ENCODE measurements at places on chromosomes 3 and 15.

DNA sequence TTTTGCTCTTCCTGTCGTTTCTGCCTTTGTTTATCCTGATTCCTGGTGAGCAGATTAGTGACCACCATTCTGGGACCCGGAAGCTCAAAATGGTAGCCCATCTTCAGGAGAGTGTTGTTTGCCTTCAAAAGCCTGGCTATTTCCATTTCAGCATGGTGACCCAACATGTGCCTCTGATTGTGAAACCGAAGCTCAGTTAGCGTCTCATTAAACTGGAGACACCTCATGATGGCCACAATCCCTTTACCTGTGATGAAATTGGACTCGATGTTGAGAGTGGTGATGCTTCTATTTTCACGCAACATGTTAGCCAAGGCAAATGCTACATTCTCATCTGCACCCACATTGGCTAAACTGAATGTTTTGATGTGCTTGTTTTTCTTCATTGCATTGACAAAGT is 3.3 kb downstream of the LMOD3 start:
- no peak for DNase-seq

DNA sequence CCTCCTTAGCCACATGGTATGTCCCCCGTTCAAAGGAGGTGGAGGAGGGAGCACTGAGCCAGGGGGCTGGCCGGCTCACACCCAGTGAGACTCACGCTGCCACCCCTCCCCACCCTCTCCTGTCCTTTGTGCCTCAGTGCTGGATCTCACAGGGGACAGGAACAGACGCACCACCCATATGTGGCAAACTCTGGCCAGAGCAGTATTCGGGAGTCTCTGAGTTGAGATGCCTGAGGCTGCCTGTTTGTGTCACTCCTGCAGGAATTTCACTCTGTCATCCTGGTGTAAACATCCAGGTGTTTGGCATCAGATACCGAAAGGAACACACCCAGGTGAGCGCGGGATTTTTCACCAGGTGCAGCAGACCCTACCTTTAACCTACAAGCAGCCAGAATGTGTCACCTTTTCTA is 25.7 kb downstream of the RGMA start:
- DNase-seq = no peak

DNA sequence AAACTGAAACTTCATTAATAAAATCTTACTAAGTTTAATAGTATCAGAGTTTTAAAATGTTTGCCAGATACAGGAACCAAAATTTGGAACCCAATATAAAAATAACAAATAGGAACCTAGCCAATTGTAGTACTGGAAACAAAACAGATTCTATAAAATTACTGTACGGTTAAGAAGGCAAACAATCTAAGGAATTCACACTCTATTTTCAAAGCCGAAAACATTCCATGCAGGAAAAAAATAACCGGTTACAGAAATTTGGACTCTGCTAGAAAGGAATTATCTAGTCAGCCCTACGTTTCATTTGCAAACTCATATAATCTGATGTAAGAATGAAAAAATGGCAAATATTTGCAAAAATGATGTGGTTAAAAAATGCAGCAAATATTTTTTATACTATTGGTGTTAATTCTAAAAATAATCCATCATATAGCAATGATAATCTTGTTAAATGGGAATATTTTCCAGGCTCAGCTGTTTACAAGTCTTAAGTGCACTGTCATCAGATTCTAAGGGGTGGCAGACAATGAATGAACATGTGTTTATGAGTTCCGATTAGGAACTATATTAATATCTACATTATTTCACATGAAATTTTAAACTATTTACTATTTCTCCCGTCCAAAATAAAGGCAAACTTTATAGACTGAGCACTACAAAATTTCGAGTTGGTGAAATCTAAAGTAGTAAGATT is 58.1 kb downstream of the DCBLD2 start:
- no peak for DNase-seq

DNA sequence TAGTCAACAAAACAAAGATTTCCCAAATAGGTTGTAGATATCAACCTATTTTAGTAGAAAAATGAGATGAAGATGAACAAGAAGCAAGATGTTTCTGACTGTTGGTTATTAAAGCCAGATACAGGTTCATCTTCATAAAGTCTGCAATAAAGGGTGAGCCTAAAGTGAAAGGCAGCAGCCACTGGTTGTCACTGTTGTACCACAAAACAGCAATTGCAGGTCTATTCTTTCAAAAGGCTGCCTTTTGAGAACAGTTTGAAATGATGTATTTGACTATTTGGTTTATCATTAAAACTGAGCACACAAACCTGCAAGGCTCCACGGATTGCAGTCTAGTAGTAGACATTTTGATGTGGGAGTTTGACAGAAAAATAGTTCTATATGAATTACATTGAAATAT is 543.4 kb downstream of the GBE1 start:
- DNase-seq = no peak

DNA sequence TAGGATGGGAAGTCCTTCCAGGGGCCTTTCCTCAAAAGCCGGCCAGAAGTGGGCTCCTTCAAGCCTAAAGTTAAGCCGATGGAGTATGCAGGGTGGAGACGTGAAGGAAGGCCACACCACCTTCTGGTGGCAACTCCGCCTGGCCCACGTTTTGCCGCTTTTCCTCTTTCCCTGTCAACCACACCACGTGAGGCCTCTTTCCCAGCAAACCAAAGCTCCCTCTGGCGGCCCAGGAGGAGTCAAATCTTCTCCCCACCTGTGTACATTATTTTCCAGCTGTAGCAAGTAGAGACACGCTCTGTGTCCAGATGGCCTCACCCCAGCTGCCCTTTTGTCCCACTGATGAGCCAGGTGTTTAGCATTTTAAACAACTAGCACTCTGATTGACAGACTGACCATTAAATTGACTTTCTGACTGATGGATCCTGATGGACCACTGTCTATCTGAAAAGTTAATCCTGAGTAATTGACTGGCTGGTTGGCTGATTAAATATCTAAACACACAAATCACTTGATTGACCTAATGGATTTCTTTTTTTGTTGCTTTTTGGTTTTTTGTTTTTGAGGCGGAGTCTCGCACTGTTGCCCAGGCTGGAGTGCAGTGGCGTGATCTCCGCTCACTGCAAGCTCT is 59.6 kb upstream of the ZBTB38 start:
- DNase-seq = peak; percentile 92

GRCh38 chr3:2896308-2896939 is 213.8 kb downstream of the IL5RA start:
- DNase-seq = no peak

DNA sequence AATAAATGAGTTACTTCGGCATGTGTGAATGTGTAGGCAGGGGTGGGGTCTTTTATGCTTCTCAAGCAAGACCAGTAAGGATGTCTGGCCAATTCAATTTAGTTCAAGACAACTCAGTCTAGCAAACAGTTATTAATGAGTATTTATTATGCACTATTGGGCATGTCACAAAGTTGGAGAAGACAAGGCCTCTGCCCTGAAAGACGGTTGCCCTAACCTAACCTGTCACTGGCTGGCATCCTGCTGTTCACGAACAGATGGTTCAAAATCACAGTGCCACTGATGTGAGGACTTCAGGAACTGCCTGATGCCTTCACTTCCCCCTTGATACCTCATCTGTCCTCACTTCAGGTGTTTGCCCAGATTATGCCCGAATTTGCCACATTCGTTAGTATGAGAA is 217.8 kb downstream of the SOX2 start:
- no peak for DNase-seq
